ENCODE measurements at places on chromosomes 7 and 10.

- no peak for DNase-seq
Measured at GRCh38 chr10:130715686-130716670, 579.8 kb downstream of the GLRX3 start.

- DNase-seq: no peak
Measured at GRCh38 chr7:110800984-110801383, 289.9 kb upstream of the LRRN3 start.

GRCh38 chr7:91348711-91349110, 84.5 kb downstream of the FZD1 start:
- no peak for DNase-seq

GRCh38 chr10:92200564-92200963, 90.3 kb downstream of the CPEB3 start:
- DNase-seq: no peak

DNA sequence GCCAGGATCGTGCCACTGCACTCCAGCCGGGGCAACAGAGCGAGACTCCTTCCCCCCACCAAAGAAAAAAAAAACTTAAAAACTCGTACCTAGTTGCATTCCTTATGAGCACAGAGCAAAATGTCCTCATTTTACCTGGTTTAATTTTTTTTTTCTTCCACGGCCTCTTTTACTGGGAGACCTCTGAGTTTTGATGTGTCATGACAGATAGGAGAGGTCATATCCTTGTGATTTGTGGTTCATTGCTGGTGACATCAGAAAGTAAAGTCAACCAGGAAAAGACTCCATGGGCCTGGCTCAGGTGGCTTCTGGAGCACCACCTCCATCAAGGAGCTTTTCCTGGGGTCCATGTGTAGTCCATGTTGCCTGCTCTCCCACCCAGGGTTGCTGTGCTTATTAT, 26.3 kb downstream of the GTF2I start:
- DNase-seq: no peak

DNA sequence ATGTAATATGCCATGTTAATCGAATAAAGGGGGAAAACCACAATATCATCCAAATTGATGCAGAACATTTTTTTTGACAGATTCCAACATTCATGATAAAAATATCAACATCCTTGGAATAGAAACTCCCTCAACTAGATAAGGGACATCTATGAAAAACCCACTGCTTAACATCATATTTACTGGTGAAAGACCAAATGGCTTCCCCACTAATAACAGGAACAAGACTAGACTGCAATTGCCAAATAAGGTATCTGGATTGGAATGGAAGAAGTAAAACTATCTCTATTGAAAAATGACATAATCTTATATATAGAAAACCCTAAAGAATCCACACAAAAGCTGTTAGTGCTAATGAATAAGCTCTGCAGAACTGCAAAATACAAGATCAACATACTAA, 27.8 kb downstream of the SMURF1 start:
- no peak for DNase-seq

- no peak for DNase-seq
Measured at GRCh38 chr10:14151571-14151970, 179.2 kb downstream of the FRMD4A start.

- DNase-seq: no peak
Measured at GRCh38 chr10:70579234-70580002, 23.1 kb downstream of the PRF1 start.

GRCh38 chr7:54995610-54996363, 23.0 kb upstream of the EGFR start:
- no peak for DNase-seq

DNA sequence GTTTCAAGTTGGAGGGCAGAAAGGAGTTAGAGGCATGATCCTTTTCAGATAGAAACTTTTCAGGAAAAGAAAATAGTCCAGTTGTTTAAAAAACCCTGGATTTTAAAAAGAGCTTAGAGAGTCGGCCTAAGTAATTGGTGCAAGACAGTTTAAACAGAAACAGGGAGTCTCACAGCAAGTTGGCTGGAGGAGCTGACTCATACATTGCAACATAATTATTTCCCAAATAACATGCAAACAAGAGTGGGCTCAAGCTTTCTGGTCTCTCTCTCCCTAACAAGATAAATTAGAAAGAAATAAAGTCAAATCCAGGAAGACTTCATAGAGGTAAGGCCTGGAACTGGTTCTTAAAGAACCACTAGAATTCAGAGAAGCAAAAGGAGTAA, 100.3 kb upstream of the AGBL3 start:
- no peak for DNase-seq

DNA sequence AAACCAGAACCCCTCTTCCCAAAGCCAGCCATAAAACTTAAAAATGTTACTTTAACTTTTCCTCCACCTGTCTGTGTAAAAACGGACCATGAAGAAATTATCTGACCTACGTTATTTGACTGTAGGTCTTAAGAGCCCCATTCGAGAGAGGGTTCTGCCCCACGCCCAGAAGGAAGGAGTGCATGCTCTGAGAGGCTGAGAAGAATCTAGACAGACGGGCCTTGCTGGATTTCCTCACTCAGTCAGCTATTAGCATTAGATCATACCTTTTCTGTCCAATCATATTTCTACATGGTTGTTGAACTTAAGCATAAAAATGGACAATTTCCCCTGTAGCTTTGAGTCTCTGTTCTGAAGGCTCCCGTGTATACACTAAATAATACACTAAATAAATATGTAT, 38.1 kb upstream of the WDR11 start:
- DNase-seq: no peak

DNA sequence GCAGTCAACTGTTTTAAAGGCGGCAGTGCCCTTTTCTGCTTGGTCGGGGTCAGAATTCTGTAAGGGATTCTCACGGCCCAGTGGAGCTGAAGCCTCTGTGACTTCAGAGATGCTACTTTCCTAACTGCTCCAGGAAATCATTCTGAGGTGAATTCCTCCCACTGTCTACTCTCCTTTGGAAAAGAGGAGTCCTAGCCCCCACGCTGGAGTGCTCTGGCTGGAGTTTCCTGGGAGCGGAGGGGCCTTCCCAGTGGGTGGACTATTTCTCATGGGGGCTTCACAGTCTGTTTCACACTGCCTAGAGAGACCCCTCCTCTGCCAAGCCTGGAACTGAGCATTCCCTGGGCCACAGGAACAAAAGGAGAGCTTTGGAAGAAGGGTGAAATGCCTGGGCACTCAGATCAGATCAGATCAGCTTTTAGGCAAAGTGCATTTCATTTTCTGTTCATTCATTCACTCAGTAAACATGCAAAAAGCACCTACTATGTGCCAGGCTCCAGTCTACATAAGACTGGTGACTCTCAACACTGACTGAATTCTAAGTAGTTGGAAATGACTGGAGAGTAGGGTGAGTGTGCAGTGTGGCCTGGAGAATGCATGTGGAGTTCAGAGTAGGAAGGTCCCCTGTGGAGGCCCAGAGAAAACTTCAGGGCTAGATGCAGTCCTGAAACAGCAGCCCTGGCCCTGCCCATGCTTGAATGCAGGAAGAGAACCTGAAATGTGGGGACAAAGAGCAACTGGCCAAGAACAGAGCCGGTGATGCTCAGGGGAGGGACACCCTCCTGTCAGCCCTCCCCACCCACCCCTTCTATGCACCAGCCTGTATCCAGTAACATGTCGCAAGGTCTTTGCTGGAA, 12.2 kb downstream of the ZNF488 start:
- no peak for DNase-seq

DNA sequence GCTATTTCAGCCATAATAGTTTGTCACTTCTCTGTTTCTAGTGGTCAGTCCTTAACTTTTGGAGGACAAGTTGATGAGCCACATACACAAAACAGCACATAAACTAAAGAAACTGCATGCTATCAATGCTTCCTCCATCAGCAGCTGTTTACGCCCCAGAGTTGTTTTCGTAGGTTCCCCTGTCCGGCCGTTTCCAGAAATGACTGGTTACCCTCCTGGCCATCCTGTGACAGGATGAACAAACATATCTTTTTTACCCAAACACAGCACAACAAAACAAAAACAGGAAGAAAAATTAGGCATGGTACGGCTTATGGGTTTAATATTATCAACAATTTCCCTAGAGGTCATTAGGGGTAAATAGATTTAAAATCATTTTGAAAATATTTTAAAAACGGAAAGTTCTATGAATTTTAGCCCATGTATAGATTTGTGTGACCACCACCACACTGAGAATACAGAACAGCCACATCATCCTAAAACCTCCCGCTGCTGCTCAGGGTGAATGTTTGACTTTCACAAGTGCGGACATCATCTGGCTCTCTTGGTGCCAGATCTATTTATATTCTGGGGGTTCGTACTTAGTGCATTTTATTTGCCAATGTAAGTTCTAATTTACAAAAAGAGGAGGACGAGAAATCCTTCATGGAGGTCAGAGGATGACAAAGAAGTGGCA, 74.8 kb downstream of the HIPK2 start:
- DNase-seq: no peak

DNA sequence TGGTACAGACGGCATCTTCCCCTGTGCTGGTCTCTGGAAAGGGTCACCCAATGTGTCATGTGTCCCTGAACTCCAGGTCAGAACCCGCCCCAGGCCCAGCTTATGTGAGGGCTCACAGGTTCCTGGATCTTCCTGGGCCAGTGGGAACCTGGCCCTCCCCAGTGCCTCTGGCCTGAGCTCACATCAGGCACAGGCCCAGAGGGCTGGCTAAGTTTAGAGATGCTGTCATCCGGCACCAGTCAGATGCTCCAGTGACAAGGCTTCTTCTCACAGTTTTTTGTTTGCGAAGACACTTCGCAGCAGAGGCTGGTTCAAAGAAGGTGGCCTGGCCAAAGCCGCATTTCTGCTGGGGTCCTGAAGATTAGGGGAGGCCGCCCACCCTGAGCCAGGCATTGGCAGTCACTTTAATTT, 11.8 kb downstream of the CAMK2B start:
- no peak for DNase-seq

DNA sequence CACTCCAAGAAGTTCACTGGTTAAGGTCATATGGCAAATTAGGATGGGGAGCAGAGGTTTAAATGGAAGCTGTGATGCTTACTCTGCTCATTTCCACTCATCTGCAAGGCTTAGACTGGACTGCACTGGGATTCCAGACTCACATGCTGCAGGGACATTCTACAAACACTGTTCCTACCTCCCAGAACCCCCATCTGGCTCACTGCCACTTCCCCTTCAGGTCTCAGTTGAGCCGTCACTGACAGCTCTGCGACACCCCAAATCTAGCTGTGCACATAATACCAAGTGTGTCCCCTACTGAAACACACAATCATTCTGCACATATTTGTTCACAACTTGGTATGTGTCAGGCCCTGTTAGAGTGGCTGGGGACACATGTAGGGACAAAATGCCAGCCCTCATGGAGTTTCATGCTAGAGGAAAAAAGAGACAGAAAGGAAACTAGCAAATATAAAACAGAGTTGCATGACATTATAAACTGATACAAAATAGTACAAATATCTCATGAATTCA, 5.4 kb downstream of the PRKCQ start:
- no peak for DNase-seq

GRCh38 chr10:68721673-68722335, 765 bp downstream of the CCAR1 start:
- DNase-seq: no peak

DNA sequence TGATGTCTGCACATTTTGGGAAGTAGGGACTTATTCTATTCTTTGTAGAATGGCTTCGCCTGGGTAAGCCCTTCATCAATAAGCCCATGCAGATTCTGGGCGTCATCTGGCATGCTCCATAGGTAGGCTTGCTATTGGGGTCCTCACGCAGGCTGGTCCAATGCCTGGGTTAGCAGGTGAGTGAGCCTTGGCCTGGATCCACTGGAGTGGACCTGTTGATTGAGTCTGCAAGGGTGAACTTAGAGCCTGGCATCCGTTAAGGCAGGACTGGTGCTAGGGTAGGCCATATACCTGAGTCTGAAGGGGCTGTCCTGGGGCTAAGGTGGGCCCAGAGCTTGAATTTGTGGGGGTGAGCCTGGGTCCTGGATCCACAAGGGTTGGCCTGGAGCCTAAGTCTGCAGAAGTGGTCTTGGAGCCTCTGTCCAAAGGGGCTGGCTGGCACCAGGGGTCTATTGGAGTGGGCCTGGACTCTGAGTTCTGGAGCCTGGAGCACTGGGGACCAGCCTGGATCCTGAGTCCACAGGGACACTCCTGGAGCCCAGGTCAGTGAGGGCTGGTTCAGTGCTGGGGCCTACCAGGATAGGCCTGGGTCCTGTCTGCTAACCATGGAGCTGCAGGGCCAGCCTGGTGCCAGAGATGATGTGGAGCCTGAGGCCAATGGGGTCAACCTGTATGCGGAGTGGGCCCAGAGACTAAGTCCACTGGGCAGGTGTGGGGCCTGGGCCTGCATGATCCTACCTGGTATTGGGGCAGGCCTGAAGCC, 297.7 kb downstream of the PTPRN2 start:
- DNase-seq: no peak

GRCh38 chr7:121279822-121280221, 49.0 kb upstream of the WNT16 start:
- no peak for DNase-seq

GRCh38 chr10:119616882-119617570, 20.3 kb upstream of the TIAL1 start:
- DNase-seq: no peak

- DNase-seq: no peak
Measured at GRCh38 chr10:49661140-49661856, 18.2 kb upstream of the C10orf53 start.

DNA sequence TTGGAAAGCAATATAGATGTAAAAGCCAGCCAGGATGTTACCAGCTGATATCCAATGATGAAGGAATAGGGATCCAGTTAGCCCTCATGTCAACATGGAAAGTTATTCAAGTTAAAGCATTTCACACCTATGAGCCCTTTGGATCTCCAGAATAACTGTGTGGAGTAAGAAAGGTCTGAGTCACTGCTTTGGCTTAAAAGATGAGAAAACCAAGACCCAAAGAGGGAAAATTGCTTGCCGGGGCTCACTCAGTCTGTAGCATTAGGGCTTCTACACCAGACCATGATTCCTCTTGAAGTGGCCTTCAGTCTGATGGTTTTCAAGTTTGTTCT, 12.6 kb downstream of the LSM5 start:
- DNase-seq: no peak

GRCh38 chr7:68800316-68800715, 798.0 kb upstream of the AUTS2 start:
- no peak for DNase-seq

- DNase-seq: no peak
Measured at GRCh38 chr10:33781606-33782395, 447.3 kb upstream of the NRP1 start.

- DNase-seq: no peak
Measured at GRCh38 chr7:70838292-70838907, 293.5 kb upstream of the GALNT17 start.

DNA sequence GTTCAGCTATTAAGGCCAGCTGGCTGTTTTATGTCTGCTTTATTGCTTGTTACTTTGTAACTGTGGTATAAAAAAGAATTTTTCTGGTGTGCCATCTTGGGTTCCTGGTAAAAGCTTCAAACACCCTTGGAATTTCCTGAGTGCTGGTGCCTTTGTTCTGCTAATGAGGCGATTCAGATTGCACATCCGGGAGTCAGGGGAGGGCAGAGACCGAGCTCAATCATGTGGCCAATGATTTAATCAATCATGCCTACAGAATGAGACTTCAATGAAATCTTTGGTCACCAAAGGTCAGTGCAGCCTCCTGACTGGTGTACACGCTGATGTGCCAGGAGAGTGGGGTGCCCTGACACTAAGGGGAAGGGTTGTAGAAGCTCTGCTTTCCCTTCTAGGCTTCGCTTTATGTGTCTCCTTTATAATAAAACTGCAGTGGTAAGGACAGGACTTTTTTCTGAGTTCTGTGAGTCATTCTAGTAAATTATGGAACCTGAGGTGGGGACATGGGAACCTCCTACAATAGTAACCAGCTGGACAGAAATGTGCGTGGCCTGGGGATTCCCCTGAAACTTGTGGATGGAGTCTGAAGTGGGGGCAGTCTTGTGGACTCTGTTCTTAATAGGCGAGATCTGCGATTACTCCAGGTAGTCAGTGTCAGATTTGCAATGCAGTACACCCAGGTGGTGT, 69.4 kb upstream of the OGDHL start:
- no peak for DNase-seq

Measured in stimulated activated CD4-positive, alpha-beta T cell treated with anti-CD3 and anti-CD28 coated beads, Interleukin-1b, Interleukin-23, amount 100 ng/mL, for 1 hour (primary cell).